Stimulated activated CD4-positive, alpha-beta T cell treated with anti-CD3 and anti-CD28 coated beads, TNF-alpha, amount 100 ng/mL, for 24 hours (primary cell): ENCODE measurements at places on chromosomes 2 and 18.

DNA sequence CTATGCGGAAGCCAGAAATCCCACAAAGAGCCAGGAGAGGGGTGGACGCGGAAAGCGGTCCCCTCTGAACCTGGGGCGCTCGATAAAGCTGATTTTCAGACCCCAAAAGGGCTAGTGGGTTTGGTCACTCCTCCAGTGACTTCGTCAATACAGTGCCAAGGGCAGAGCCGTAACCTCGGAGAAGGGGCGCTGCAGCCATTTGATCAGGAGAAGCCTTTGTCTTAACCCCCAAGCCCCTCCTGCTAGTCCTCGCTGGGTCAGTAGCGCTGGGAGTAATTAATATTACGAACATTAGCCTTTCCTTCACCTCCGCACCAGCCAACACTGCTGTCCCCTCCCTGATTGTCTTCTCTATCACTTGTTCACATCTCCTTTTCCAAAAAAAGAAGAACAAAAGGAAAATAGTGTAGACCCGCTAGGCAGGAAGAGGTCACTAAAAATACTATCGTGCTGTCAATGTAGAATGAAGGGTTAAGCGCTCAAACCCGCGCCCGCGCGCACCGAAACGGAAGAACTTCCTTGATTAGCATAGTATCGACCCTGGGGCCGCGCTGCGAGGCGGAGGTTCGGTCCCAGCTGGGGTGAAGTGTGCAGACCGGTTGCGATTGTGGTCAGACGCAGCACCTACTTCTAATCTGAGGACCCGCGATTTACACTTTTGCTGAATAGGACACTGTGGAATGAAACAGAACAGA is 63.2 kb upstream of the MAPRE2 start:
- DNase-seq = no peak

DNA sequence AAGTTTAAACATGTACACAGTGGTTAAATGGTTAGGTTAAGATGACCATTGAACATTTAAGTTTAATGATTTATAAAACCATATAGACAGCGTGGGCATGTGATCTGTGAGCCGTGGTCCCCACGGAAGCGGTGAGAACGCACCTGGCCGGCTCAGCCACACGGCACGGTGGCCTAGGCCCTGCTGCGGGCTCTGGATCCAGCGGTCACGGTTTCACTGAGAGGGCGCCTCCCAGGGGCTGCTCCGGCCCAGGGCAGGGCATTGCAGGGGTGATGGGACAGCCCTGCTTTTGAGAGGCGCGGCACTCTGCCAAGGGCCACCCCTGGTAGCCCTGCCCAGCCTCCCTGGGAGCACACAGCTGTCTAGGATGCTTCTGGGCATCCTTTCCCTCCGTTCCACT is 124.9 kb downstream of the RGPD3 start:
- DNase-seq = no peak

GRCh38 chr2:37740164-37740739 is 68.8 kb upstream of the CDC42EP3 start:
- no peak for DNase-seq

DNA sequence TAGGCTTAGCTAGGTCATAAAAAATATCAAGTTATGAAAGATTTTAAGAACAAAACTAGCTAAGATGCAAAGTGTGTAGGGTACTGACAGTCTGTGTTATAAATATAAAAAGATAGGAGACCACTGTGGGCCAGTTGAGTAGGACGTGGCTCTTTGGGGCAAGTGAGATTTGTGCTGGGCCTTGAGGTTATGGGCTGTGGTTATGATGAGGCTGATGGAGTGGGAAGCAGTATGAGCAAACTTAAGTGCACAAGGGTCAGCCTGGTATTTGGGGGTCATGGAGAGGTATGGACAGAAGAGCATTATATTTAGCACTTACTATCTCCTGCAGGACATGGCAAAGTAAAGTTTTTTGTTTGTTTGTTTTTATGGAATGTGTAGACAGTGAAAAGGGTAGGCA is 70.1 kb downstream of the SETBP1 start:
- no peak for DNase-seq

DNA sequence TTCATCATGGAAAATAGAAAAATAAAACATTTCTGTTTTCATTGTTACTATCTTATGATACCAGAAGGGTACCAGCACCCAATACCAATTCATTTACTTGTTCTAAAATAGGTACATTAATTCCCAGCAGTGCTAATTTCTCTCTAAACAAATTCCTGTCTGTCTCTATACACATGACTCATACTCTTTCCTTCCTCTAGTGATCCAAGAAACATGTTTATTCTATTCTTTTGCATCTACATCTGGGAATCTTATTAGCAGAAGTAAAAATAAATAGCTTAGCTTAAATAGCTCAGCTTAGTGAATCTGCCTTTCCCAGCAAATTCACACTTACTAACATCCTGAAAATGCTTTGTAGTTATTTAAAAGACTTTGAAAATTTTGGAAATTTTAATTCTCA is 84.5 kb upstream of the MAPRE2 start:
- no peak for DNase-seq
